ENCODE measurements at places on chromosomes 2 and 18.

- no peak for DNase-seq
Measured at GRCh38 chr2:98806236-98806697, 75.3 kb upstream of the MGAT4A start.

DNA sequence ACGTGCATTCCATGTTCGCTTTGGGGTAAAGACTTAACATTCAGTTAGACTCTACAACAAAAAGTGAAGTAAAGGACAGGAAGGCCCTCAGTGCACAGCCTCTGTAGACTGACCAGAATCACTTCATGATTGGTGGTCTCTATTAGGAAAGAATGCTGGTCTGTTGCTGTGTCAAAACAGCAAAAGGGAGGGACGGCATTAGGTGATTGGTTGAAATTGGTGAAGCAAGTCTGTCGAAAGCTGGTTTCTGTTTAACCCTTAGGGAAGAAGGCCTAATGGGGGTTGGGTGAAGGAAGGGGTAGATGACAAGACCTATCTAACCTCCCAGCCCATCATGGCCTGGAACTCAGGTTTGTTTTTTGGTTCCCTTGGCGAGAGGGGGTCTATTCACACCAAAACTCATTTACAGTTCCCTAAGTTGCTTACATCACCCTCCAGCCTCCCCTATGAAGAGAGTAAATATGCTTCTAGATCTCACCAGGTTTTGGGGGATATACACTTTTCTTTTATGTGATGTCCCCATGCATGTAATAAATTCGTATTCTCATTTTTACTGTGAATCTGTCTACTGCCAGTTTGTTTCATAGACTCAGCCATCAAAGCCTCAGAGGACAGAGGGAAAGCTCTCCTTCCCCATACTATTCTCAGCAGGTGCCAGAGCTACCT is 65.6 kb downstream of the TMEM17 start:
- no peak for DNase-seq

DNA sequence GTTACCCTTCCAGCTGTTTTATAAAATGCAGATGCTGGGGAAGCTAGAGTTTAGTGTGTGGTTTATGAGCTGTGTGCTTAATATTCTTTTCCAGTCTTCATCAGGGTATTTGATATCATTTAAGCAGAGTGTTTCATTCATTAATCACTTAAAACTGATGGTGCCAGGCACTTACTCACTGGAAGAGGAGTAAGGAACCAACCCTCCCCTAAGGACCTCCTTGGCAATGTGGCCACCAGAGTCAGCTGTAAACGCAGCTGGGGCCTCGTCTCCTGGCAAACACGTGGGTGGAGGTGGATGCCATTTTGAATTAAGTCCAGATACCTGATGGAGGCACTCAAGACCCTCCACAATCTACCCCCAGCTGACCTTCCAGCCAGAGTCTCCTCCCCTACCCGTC is 331.6 kb downstream of the CLIP4 start:
- DNase-seq, result no peak

GRCh38 chr2:241052677-241053360 is 49.3 kb downstream of the MTERF4 start:
- no peak for DNase-seq

- DNase-seq, result no peak
Measured at GRCh38 chr2:196597531-196597930, 42.0 kb upstream of the CCDC150 start.

Measured in AG04450 (cell line).